ENCODE measurements at places on chromosomes 5 and 9.

DNA sequence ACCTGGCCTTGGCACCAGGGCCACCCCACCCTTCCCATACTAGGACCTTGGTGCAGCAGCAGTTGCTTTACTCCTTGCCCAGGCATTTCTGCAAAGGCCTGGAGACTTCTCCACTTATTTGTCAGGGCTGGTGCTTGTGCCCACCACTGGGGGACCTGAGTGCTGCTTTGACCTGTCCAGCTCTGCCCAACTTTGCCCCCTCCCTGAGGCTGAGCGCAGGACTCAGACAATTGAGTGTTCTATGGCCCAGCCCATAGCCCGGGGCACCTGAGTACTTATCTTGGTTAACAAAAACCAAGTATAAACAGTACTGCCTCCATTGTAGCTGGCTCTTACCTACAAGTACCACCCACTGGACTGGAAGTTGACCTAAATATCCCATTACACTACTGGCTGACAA is 406.1 kb upstream of the CHD1 start:
- no peak for DNase-seq

DNA sequence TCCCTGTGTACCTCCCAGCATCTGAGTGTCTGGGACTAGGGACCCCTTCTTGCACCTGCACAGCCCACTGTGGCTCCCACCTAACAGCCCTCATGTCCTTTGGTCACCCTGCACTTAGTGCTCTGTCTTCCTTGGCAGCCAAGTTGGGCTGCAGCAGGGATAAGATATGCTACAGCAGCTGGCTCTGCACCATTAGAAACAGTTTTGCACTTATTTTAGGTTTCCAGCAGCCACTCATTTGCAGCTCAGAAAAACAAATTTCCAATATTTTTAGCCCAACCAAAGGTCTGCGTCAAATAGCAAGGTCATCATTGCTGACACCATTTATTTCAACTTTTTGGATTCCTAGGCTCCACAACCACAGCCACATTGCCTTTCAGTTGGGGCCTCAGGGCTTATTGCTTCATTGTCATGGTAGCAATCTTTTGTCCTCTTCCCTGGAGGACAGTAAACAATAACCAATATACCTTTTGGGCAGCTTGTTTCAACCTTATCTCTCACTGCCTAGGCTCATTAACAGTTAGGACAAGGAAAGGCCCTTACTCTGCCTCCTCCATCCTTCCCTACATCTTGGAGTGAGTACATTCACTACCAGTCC is 263.9 kb downstream of the COX7C start:
- no peak for DNase-seq

DNA sequence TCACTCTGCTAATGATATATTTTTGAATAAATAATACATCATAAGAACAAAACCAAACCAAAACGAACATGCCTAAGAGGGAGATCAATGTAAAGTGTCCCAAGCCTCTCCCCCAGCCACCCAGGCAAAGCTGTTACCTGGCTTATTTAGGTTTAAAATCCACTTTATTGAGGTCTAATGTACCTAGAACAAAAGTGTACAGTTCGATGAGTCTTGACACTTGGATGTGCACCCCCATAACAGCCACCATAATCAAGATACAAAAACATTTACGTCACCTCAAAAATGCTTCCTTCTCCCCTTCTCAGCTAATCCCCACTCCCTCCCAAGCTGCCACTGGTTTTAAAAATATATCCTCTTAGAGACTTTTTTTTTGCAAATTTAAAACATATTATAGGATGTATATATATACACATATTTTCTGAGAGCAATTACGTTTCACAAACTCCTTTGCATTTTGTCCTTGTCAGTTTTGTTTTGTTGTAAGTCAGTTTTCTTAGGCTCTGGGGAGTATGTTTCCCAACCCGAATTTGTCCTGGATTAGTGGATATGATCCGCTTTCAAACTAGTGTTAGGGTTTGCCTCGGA is 8.3 kb upstream of the NKX2-5 start:
- no peak for DNase-seq

- no peak for DNase-seq
Observed at GRCh38 chr5:14405267-14405666, 176.3 kb upstream of the OTULINL start.

- no peak for DNase-seq
Observed at GRCh38 chr5:103901885-103902284, 339.3 kb upstream of the NUDT12 start.

GRCh38 chr9:133375116-133375723 is 640 bp downstream of the SURF4 start:
- no peak for DNase-seq

- no peak for DNase-seq
Observed at GRCh38 chr5:61055434-61056006, 106.7 kb downstream of the SMIM15 start.

Measured in BJ (cell line).